ENCODE measurements at places on chromosomes 4 and X. TPM values are rescaled to one million over a fixed set of nuclear protein-coding genes. Genes with fewer than 3 reads are reported as not detected.

- H3K4me1 ChIP-seq: no peaks in the 10 kb centered on the region
- no peaks in the 10 kb centered on the region for H3K27me3 ChIP-seq
- H3K4me3 ChIP-seq: no peak overlapping the region
- H3K36me3 ChIP-seq: no peaks in the 10 kb centered on the region
Observed at GRCh38 chrX:41667631-41668030, 21.1 kb upstream of the GPR34 start.

DNA sequence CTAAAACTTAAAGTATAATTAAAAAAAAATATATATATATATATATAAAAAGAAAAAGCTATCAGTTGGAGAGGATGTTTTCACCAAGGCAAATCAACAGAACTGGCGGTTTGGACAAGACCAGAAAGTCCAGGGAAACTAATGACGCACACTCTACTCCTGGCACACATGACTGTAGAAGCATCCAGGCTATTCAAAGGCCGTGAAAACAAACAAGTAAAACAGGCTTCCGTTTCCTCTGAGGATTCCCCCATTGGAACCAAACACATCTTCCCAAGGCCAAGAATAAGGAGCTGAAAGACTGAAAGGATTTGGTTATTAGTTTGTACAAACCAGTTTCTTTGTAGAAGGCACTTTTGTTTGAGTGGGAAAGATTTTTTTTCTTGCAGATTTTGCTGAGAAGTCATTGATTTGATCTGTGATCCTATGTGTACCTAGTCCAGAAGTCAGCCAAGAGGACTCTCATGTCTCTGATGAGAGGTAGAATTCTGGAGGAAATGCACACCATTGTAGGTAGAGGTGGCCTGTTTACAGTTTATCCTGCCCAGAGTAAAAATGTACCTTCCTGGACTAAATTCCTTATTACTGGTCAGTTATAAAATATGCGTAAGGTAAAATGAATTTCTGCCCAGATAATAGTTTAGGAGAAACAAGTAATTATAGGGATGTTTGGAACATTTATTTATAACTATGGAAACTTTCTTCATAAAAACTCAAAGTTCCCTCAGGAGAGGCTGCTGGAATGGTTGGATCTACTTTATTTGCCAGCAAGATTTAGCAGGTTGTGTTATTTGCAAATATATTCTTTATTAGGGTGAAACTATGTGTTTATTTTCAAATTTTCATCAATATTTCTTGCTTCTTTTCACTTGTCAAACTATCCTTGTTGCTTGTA is 66.5 kb downstream of the DMP1 start:
- no peaks in the 10 kb centered on the region for H3K27me3 ChIP-seq
- no peak for DNase-seq
- no peak overlapping the region for H3K4me3 ChIP-seq
- H3K27ac ChIP-seq: no peak overlapping the region

Gene VCX2
- total RNA-seq: not detected

Gene SMIM10L2A
- total RNA-seq: 0.27 TPM

- no peaks in the 10 kb centered on the region for H3K27me3 ChIP-seq
- no peak for DNase-seq
- H3K27ac ChIP-seq: no peak overlapping the region
- no peak overlapping the region for H3K4me3 ChIP-seq
- no peaks in the 10 kb centered on the region for H3K36me3 ChIP-seq
Observed at GRCh38 chr4:126630230-126630629, 1002.5 kb upstream of the INTU start.

Gene PDCL2
- total RNA-seq: not detected

DNA sequence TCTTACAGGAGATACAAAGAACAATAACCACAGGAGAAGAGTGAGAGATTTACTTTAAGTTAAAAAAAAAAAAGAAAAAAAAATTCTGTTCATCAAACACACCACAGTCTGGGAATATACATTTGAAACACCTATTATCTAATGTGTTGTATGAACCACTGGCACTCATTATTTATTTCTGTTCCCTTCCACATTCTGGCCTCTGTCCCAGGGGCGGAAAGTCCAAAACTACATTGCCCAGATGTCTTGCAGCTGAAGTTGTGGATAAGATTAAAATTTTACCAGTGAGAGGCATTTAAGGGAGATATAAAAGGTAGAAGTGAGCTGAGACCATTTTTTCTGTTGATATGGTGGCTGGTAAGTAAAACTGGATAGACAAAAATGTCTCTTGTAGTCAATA is 56.2 kb downstream of the SCLT1 start:
- no peak for DNase-seq
- H3K27ac ChIP-seq: no peak overlapping the region
- no peak overlapping the region for H3K4me3 ChIP-seq

- no peaks in the 10 kb centered on the region for H3K4me1 ChIP-seq
- H3K36me3 ChIP-seq: no peaks in the 10 kb centered on the region
- peak; percentile 33 for DNase-seq
- peak overlapping the region; percentile 66 for H3K4me3 ChIP-seq
Observed at GRCh38 chr4:82898322-82899243, 2.0 kb upstream of the THAP9 start.

Gene BEND4
- 0.27 TPM for total RNA-seq

- no peaks in the 10 kb centered on the region for H3K36me3 ChIP-seq
- H3K27me3 ChIP-seq: peaks cover 26% of the 10 kb centered on the region
- peaks cover 4% of the 10 kb centered on the region for H3K4me1 ChIP-seq
Observed at GRCh38 chr4:829761-830600, 4.1 kb upstream of the CPLX1 start.

Gene HTN1
- total RNA-seq: not detected

Gene FGFBP2
- 0.37 TPM for total RNA-seq

- no peaks in the 10 kb centered on the region for H3K27me3 ChIP-seq
- H3K4me3 ChIP-seq: no peak overlapping the region
- H3K27ac ChIP-seq: no peak overlapping the region
- no peaks in the 10 kb centered on the region for H3K36me3 ChIP-seq
- DNase-seq: no peak
- no peaks in the 10 kb centered on the region for H3K4me1 ChIP-seq
Observed at GRCh38 chrX:11329021-11329420, 35.8 kb downstream of the AMELX start.

GRCh38 chr4:8329560-8329858 is 60.0 kb downstream of the HTRA3 start:
- H3K36me3 ChIP-seq: no peaks in the 10 kb centered on the region
- no peak overlapping the region for H3K4me3 ChIP-seq
- H3K27me3 ChIP-seq: no peaks in the 10 kb centered on the region
- H3K4me1 ChIP-seq: no peaks in the 10 kb centered on the region

DNA sequence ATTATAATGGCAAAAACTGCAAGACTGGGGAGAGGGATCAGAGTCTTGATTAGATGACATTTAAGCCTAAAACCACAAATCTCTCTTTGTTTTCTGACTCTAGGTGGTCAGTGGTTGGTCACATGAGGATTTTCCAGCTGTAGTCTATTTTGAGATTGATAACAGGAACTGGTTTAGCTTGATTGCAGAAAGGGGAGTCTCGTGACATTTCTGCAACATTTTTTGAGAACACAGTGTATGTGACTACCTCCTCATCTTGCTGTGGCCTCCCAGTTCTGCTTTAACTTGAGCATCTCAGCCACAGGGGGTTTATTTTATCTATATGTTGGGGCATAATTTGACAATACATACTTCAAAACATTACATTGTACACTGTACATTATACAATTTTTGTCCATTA is 726.4 kb upstream of the MAGEB2 start:
- no peak for DNase-seq
- H3K4me1 ChIP-seq: no peaks in the 10 kb centered on the region
- H3K36me3 ChIP-seq: no peaks in the 10 kb centered on the region
- no peak overlapping the region for H3K27ac ChIP-seq
- no peaks in the 10 kb centered on the region for H3K27me3 ChIP-seq

- no peak for DNase-seq
- peaks cover 52% of the 10 kb centered on the region for H3K36me3 ChIP-seq
- no peak overlapping the region for H3K4me3 ChIP-seq
- H3K27ac ChIP-seq: no peak overlapping the region
- H3K27me3 ChIP-seq: no peaks in the 10 kb centered on the region
Observed at GRCh38 chr4:48557478-48557877, 67.4 kb downstream of the ZAR1 start.

Gene FRMD7
- not detected for total RNA-seq

DNA sequence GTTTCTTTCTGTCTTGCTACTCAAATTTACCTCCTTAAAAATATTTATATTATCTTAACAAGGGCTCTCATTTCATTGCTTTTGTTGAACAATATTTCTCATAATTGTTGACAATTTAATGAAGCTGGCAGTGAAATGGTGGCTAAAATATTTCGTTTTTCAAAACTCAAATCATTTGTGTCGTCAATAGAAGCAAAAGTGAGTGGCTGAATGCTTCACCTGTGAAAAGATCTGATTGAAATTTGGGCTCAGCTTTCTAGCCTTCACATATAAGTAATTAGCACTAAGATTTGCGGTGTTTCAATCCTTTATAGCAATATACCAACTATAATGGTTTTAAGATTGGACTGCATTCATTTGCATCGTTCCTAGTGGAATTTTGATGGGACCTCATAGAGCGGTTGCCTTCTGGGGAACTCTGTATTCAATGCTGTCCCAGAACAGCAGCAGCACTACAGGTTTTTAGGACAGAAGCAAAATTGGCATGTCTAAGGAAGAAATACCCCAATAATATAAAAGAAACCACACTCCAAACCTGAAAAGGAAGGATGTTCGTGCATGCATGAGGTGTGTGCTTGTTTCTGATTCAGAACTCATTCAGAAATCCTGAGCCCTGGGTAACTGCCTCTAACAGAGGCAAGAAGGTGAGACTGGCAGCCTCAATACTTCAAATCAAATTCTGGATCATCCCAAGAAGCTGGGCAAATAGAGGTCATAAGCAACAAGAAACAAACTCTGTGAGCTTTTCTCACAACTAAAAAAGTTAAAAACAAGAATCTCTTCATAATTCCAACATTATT is 2.5 kb downstream of the CXCL1 start:
- no peak overlapping the region for H3K27ac ChIP-seq
- no peaks in the 10 kb centered on the region for H3K4me1 ChIP-seq
- H3K4me3 ChIP-seq: no peak overlapping the region
- no peaks in the 10 kb centered on the region for H3K27me3 ChIP-seq
- no peak for DNase-seq
- no peaks in the 10 kb centered on the region for H3K36me3 ChIP-seq

GRCh38 chrX:65697915-65698796 is 30.7 kb downstream of the MSN start:
- H3K4me1 ChIP-seq: no peaks in the 10 kb centered on the region
- H3K4me3 ChIP-seq: no peak overlapping the region
- H3K36me3 ChIP-seq: no peaks in the 10 kb centered on the region
- peak; percentile 45 for DNase-seq
- H3K27me3 ChIP-seq: no peaks in the 10 kb centered on the region

Gene ASB9
- 3.6 TPM for total RNA-seq

GRCh38 chrX:68830419-68831404 is 1.9 kb downstream of the EFNB1 start:
- DNase-seq: peak; percentile 53
- H3K4me1 ChIP-seq: no peaks in the 10 kb centered on the region
- peak overlapping the region; percentile 65 for H3K4me3 ChIP-seq
- H3K27ac ChIP-seq: peak overlapping the region; percentile 74
- H3K27me3 ChIP-seq: no peaks in the 10 kb centered on the region
- no peaks in the 10 kb centered on the region for H3K36me3 ChIP-seq

DNA sequence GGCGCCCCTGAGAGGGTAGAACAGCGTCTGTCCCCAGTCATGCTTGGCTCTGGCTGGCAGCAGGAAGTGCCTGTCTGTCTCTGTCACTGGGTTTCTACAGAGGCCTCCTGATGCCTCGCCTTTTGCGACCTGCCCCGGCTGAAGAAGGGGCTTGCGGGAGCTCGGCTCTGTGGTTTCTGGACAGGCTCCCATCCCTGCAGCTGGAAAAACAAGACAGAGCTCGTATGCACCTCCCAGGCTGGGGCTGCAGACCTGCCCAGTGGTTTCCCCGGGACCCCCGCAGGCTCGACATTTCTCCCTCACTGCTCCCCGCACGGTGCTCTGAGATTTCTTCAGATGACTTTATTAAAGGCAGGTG is 57.0 kb upstream of the SORCS2 start:
- H3K27ac ChIP-seq: no peak overlapping the region
- no peaks in the 10 kb centered on the region for H3K27me3 ChIP-seq
- H3K4me1 ChIP-seq: no peaks in the 10 kb centered on the region
- no peak for DNase-seq
- no peaks in the 10 kb centered on the region for H3K36me3 ChIP-seq
- no peak overlapping the region for H3K4me3 ChIP-seq
